ENCODE measurements at places on chromosomes 16 and 17.

DNA sequence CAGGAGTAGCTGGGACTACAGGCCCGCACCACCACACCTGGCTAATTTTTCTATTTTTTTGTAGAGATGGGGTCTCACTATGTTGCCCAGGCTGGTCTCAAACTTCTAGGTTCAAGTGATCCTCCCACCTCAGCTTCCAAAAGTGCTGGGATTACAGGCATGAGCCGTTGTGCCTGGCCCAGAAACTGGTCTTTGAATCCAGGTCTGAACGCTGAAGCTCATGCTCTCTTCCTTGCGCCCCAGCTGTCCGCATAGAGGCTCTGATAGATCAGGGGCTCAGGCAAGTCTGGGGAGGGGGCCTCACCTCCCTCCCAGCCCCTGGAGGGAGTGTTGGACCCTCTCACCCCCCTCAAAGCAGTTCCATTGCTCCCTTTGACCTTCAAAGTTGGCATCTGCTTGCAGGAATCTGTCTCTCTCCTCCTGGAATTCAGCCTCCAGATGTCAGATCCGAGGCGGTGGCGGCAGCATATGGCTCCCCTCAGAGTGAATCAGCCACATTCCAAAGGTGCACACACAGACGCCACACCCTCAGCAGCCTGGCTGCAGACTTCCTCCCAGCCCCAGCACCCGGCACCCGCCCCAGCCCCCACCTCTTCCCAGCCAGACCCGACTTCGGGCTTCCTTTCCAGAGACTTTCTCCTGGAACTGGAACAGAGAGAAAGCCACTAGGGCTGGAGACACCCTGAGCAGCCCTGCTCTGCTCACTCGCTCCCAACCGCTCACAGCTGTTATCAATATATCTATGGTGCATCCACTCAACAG lies 16.9 kb upstream of the GLIS2 start:
- DNase-seq, result peak; percentile 52

DNA sequence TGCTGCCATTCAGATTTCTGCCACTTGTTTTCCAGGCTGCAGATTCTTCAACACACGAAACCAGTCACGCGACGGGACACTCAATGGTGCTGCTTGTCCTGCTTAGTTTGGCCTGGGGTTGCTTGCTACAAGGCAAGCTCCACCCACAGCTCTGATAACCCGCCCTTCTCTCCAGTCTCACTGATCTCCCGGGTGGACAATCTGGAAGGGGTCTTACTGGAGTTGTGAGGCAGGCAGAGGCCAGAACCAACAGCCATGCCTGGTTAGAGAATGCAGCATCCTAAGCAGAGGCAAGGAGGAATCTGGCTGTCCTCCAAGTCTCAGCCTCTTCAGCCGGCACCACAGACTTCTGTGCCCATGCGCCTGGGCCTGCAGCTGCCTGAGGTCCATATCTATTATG lies 119.1 kb downstream of the KCNJ12 start:
- no peak for DNase-seq

GRCh38 chr16:24943471-24943870 lies 71.7 kb downstream of the ARHGAP17 start:
- DNase-seq, result no peak

GRCh38 chr16:82363026-82363816 lies 193.2 kb upstream of the MPHOSPH6 start:
- no peak for DNase-seq

- peak; percentile 72 for DNase-seq
Measured at GRCh38 chr16:66751303-66751991, at the start of gene DYNC1LI2. TSS of gene DYNC1LI2 (minus strand) at chr16:66751609. CDS start at chr16:66751591, 18 bp downstream.

DNA sequence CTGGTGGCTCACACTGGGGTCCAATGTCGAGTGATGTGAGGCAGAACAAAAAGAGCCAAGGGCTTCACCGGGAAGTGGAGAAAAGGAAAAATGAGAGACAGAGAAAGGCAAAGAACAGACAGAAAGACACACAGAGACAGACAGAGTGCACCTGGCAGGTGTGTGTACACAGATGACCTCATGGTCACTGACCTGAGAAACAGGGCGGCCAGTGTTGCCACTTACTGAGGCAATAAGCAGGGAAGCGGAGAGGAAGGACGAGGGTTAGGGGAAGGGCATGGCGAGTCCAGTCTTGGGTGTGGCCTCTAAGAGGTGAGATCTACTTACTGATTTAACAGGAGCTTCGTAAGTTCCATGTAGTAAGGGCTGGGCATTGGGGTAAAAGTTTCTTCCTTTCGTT lies 7.5 kb downstream of the GINS2 start:
- DNase-seq, result no peak

- DNase-seq, result no peak
Measured at GRCh38 chr17:56624309-56624708, 30.8 kb downstream of the NOG start.

DNA sequence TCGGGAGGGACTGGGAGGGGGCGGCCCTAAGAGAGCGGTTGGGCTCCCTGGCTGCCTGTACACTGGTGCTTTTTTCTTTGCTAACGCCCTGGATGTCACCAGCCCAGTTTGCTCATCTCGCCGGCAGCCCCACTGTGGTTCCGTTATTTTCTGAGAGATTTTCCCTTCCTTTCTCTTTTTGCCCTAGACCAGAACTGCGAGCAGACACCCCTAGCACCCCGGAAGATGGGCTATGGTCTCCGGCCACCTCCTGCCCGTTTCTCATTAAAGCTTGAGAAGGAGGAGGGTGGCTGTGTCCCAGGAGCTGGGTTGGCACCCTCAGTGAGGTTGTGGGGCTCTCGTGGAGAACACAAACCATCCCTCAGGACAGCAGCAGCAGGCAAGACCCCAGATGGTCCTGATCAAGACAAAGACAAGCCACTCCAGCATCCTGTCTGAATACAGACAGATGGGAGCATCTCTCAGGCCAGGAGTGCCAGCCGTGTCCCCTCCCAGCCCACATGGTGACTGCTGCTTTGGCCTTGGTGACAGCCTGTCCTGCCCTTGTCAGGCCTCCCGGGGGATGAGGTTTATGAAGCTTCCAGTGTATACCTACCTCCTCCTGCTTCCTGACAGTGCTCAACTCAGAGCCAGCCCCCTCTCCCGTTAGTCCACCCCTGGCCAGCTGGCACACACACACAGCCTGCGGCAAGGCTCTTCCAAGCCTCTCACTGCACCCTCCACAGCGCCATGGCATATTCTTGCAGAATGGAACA lies 77.2 kb downstream of the KCNJ12 start:
- no peak for DNase-seq

DNA sequence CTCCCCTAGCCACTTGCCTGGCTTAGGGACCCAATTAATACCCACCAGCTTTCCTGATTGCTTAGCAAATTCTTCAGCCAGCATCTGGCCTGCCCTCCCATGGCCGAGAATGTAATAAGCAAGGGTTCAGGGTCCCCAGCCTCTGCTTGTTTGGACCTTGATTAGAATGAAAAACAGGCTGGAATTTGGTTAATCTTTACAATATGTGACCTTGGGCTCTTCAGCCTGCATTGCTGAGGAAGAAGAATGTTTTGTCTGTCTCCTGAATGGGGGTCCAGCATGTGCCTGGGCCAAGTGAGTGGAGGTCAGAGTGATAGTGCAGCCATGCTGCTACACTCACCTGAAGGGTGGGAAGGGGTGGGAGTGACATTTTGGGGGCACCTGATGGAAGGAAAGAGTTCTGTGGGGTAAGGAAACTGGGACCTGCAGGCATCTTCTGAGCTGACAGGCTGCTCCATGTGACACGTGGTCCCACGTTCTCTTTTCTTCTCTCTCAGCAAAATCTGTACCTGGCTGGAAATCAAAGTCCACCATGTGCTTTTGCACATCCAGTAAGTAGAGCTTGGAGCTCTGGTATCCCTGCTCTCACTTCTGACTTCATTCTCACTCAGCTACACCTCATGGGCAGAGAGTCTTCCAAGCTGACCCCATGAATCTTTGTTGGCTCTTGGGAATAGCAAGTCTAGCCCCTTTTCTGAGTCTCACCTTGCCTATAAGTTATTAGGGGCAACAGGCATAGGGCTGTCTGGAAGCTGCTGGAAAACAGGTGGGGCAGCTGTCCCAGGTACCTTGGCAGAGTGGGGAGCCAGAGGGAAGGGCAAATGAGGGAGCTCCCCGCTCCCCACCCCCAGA lies 5.3 kb downstream of the TMEM106A start:
- DNase-seq, result no peak

GRCh38 chr16:35559911-35560636 lies 2100.7 kb downstream of the TP53TG3F start:
- DNase-seq, result no peak

DNA sequence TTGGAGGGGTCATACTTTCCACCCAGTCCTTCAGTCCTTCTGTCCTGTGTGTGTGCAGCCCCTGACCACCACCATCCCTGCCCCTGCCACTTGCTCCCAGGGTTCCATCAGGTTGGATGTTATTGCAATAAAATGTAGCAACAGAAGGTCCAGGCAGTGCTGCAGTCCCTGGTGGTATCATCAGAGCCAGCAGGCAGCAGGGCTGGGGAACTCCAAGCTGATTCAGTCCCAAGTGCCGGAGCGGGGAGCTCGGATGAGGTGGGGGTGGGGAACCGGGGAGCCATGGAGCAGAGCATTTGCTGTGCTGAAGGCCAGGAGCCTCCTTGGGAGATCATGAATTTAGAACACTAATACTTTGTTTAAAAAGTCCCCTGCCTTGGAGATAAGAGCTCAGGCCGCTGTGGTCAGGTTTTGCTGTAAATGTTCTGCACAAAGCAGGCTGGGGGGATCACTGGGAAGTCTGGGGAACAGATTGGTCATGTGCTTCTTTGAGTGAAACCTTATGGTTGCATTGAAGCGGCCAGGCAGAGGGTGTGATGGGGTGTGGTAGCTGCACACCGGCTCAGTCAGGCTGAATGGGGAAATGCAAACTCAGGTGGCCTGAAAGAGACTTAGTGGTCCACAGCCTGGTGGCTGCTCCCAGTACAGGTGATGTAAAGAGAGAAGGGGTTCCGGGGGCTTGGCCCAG lies 225.9 kb downstream of the SEC14L1 start:
- DNase-seq, result no peak

GRCh38 chr17:51335883-51336822 lies 75.8 kb downstream of the UTP18 start:
- no peak for DNase-seq

DNA sequence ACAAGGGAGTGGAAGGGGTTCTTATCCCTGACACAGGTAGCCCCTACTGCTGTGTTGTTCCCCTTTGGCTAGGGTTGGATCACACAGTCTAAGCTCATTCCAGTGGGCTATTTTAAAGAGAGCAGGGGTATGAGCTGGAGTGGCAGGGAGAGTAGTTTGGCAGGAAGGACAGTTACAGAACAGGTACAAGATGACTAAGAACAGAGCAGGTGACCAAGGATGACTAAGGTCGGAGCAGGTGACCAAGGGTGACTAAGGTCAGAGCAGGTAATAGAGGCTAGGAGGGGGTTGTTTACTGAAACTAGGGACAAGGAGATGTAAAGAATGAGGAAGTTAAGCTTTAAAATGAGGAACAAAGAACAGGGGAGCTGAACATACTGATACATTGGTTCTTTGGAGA lies 58.8 kb downstream of the UTP18 start:
- no peak for DNase-seq

DNA sequence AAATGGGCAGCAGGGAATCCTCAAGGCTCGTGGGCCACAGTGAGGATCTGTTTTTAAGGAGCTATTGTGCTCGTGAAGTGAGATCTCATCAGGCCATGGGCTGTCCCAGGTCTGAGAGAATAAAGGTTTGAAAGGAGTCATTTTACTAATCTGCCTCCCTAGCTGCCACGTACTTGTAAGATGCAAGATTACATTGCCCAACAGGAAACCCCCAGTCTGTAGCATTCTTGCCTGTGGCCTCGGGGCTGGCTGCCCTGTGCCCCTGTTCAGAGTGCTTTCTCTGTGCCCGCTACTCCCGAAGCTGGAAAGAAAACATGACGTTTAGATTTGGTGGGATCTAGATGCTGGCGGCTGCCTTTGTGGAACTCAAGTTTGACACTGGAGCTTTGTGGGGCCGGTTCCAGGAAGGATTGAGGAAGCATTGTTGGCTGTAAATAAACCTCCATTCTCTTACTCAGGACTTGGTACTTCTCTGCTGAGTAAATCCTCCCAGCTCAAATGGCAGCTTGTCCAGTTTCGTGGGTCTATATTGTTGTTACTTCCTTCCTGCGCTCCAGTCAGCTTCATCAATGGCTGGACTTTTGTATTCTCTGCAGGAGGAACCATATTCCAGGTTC lies 21.2 kb downstream of the SAP30BP start:
- DNase-seq, result no peak

- no peak for DNase-seq
Measured at GRCh38 chr17:62704381-62704971, 77.0 kb downstream of the MRC2 start.

DNA sequence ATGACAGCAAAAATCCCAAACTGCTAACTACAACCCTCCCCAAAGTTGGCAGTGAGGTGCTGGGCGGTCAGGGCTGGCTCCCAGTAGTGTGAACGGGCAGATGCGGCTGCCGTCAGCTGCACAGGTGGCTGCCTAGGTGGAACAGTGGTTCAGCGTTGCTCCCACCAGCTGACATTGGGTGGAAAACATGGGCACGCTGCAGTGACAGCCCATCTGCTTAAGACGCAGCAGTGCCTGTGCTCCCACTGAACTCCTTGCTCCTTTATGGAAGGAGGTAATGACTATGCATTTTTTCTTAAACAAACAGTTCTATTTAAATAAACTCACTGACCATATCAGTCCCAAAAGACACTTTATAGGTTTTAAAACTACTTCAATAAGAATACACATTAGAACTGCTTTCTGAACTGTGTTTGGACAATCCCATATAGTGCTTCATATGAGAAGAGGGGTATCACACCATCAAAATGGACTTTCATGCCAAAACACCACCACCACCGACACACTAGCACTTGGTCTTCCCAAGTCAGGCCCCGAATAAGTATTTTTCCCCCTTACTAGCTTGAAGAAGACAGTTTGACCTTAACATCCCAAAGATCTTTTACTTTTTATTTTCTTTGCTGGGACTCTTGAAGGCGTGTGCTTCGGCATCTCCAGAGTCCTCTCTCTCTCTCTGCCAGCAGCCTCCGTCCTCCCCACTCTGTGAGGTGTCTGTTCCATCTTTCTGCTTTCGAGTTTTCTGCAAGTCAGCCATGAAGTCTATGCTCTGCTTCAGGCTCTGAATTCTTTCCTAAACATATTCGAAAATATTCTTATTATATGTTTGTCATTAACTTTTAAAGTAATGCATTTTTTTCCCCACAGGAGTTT lies 34.4 kb downstream of the BRD7 start:
- no peak for DNase-seq

- DNase-seq, result peak; percentile 43
Measured at GRCh38 chr17:55448681-55449080, 27.0 kb upstream of the MMD start.

- no peak for DNase-seq
Measured at GRCh38 chr16:69169051-69169450, 17.9 kb upstream of the SNTB2 start.

DNA sequence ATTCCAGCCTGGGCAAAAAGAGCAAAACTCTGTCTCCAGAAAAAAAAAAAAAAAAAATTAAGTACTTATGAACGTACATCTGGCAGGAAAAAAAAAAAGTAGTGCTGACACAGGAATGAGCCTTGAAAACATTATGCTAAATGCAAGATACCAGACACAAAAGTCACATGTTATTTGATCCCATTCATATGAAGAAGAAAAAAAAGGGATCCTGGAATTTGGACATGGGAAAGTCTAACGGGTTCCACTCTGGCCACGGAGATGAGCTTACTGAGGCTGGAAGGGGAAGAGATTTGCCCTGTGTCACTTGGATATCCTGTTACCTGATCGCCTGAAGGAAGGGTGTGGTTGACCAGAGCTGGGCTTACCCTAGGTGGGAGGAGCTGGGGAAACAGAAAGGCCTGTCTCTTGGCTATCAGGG lies 251.9 kb downstream of the PARN start:
- no peak for DNase-seq
